Naive thymus-derived CD8-positive, alpha-beta T cell (primary cell): ENCODE measurements at places on chromosomes 3 and 15. TPM values are rescaled to one million over a fixed set of nuclear protein-coding genes. Genes with fewer than 3 reads are reported as not detected.

Gene CHRM5
- total RNA-seq: not detected

Gene GLDN
- total RNA-seq: not detected

DNA sequence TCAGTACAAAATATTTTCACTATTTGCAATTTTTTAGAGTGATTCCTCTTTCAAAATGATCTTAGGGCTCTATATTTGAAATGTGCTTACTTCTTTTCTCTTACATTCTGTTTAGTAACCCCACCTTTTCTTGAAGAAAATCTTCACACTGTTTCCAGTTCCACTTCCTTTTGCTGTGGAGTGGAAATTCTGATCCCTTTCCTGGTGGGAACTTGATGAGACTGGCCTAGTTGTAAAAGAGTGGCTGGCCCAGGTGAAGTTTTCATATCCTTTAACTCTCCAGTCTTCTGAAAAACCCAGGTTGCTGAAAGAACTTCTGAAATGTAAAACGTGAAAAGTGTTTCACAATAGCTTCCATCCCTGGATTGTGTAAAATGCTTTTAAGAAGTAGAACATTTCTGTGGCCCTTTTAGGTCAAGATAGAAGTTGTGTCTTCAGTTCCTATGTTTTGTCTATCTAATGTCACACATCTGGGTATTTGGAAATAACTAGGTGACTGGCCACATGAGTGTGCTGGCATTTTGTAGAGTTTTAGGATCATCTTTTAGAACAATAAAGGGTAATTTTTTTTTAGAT, 84.8 kb upstream of the LRIG1 start:
- DNase-seq: no peak

DNA sequence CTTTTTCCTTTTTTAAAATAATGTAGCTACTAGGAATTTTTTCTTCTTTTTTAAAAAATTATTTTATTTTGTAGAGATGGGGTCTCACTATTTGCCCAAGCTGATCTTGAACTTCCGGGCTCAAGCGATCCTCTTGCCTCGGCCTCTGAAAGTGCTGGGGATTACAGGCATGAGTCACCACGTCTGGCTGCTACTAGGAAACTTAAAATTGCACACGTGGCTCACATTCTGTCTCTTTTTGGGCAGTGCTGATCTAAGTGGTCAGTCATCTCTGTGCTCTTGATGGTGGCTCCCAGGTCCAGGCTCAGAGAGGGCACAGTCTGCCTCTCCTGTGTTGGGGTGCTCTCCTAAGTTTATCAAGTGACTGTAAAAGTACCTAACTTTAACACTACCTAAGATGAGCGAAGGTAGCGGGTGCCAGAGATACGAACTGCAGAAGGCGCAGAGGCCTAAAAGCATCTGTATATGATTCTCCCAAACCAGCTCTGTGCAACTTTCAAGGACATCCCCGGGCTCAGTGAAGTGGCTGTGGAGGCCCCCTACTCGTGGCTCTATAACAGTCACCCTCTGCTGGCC, 52.9 kb upstream of the SEC13 start:
- no peak for DNase-seq
